Smooth muscle cell of the coronary artery (primary cell): ENCODE measurements at places on chromosomes 7 and 10. TPM values are rescaled to one million over a fixed set of nuclear protein-coding genes. Genes with fewer than 3 reads are reported as not detected.

Gene MICU1
- 37.7 and 41.4 TPM in 2 replicates for total RNA-seq

Gene BAMBI
- total RNA-seq, result 13.1 and 19.4 TPM in 2 replicates

Gene PNLIPRP3
- total RNA-seq, result not detected in 2 replicates

Gene GLCCI1
- total RNA-seq, result 2.1 and 14.0 TPM in 2 replicates

Gene NANOS1
- 0.12 and 0.75 TPM in 2 replicates for total RNA-seq

Gene SSC4D
- 0.68 TPM in 1 of 2 replicates, not detected in the other for total RNA-seq

Gene HOXA7
- not detected in 2 replicates for total RNA-seq

Gene MRLN
- not detected in 2 replicates for total RNA-seq

Gene CYP26C1
- 0.23 TPM in 1 of 2 replicates, not detected in the other for total RNA-seq

Gene PILRA
- 0.82 TPM in 1 of 2 replicates, not detected in the other for total RNA-seq

Gene PRR15
- 0.59 and 14.2 TPM in 2 replicates for total RNA-seq

Gene ZNF37A
- total RNA-seq, result 7.2 and 27.0 TPM in 2 replicates

Gene SNX13
- total RNA-seq, result 24.4 and 33.1 TPM in 2 replicates

Gene GARIN1A
- total RNA-seq, result 0.53 and 0.82 TPM in 2 replicates

Gene GATA3
- 0.08 TPM in 1 of 2 replicates, not detected in the other for total RNA-seq

Gene PVRIG
- total RNA-seq, result not detected in 2 replicates

Gene GLUD1
- 206 and 229 TPM in 2 replicates for total RNA-seq

Gene WDFY4
- not detected in 2 replicates for total RNA-seq

Gene LRRC72
- not detected in 2 replicates for total RNA-seq

Gene SFRP4
- 65.8 and 137 TPM in 2 replicates for total RNA-seq

Gene ECHS1
- total RNA-seq, result 30.3 and 69.2 TPM in 2 replicates

Gene FAM25G
- total RNA-seq, result not detected in 2 replicates

Gene EIF3A
- 74.8 and 105 TPM in 2 replicates for total RNA-seq

Gene RBP4
- total RNA-seq, result 0.15 and 0.23 TPM in 2 replicates

Gene CALHM1
- not detected in 2 replicates for total RNA-seq

Gene IRF5
- 0.15 TPM in 1 of 2 replicates, not detected in the other for total RNA-seq

Gene RFC2
- total RNA-seq, result 13.3 and 18.2 TPM in 2 replicates

Gene UNC5B
- total RNA-seq, result 11.2 and 39.1 TPM in 2 replicates

Gene PNLIPRP2
- total RNA-seq, result not detected in 2 replicates

Gene RALA
- total RNA-seq, result 65.2 and 133 TPM in 2 replicates

Gene WNT8B
- not detected in 2 replicates for total RNA-seq

Gene AKR1C4
- total RNA-seq, result not detected in 2 replicates

Gene PRKG1
- 24.8 and 76.2 TPM in 2 replicates for total RNA-seq
